ENCODE measurements at places on chromosomes 3 and 15.

GRCh38 chr3:177237206-177237605, 39.9 kb upstream of the TBL1XR1 start:
- no peak for DNase-seq

DNA sequence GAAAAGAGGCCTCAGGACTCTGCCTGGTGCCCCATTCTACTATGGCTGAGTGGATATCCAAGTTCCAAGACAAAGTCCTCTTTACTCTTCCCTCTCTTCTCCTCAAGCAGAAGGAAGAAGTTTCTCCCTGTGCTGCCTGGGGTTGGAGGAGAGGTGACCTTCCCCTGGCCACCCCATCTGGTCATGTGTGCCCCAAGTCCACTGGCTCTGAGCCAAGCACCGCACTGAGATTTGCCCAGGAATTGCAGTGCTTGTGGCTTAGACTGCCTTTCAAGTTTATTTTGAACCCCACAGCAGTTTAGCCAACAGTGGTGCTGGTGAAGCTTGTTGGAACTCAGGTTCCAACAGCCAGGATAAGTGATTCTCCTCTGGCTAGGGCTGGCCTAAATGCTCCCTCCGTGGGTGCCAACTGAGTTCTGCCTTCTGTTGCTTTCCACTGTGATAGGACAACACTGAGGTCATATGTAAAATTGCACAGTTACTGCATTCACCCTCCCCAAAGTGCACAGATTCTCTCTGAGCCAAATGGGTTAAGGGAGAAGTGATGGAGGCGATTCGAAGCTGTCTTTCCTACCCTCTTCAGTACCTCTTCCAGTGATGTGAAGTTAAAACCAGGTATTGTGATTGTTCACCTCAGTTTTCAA, 69.9 kb downstream of the TMCO5A start:
- no peak for DNase-seq

DNA sequence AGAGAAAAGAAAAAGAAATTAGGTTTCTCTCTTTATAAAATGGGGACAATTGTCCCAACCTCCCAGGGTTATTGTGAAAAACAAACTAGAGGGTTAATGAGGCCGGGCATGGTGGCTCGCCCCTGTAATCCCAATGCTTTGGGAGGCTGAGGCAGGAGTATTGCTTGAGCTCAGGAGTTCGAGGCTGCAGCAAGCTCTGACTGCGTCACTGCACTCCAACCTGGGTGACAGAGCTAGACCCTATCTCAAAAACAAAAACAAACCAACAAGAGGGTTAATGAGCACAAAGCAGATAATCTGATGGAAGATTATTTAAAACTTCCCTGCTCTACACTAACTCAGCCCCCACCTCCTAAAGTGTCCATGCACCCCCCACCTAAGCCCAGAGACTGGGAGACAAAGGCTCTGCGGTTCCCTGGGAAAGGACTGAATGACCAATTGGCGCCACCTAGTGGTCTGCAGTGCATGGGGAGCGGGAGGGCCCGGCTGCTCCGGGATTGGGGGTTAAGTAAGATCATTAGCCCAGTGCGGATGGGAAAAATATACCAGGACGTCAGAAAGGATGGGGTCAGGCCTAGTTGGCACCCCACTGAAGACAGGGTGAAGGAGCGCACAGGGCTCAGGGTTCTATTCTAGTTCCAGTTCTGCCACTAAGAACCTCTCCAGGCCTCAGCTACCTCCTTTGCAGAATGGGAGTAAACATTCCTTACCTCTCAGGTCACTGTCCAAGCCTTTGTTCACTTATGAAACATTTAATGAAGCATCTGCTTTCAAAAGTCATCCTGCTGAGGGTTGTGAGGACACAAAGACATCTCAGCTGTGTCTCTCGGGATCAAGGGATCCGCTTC, 15.6 kb downstream of the PIF1 start:
- peak; percentile 87 for DNase-seq

DNA sequence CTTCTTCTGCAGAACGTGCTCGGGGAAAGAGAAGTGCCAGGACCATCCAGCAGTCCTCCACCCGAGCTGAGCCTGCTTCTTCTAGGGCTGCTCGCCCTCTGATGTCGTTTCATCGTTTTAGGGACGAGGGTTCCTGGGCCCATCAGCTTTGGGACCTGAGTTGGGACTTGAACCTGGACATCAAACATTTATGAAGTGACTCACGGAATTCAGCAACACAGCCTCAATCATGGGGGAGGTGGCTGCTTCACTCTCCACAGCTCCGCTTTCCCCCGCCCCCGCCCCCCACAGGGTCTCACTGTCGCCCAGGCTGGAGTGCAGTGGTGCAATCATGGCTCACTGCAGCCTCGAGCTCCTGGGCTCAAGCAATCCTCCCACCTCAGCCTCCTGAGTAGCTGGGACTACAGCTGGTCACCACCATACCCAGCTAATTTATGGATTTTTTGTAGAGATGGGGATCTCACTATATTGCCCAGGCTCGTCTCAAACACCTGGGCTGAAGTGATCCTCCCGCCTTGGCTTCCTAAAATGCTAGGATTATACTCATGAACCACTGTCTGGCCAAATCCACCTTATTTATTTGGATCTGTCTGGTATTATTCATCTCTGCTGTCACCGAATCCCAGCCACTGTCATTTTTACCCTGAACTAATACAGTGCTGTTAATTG, 725 bp upstream of the SCAMP2 start:
- DNase-seq: no peak

- DNase-seq: no peak
Measured at GRCh38 chr3:161221806-161222600, 892 bp downstream of the NMD3 start.

All from omental fat pad (tissue), 4 donors.